ENCODE measurements at places on chromosomes 4 and X. TPM values are rescaled to one million over a fixed set of nuclear protein-coding genes. Genes with fewer than 3 reads are reported as not detected.

GPR119 gene
- not detected for total RNA-seq

VCX gene
- not detected for total RNA-seq

KLHL34 gene
- total RNA-seq, result not detected

CSAG3 gene
- not detected for total RNA-seq

UBQLN2 gene
- total RNA-seq, result 21.1 TPM

BMX gene
- not detected for total RNA-seq

HTRA3 gene
- total RNA-seq, result 21.2 TPM

TMEM156 gene
- 22.7 TPM for total RNA-seq

KCND1 gene
- total RNA-seq, result 0.96 TPM

PRKG2 gene
- total RNA-seq, result 0.65 TPM

CHIC2 gene
- 8.4 TPM for total RNA-seq

BGN gene
- 0.08 TPM for total RNA-seq

TKTL2 gene
- not detected for total RNA-seq

CPLX1 gene
- total RNA-seq, result 0.64 TPM

BEX2 gene
- 9.2 TPM for total RNA-seq

GAGE13 gene
- total RNA-seq, result not detected

ETDA gene
- total RNA-seq, result not detected

SHISA3 gene
- not detected for total RNA-seq

PHOX2B gene
- total RNA-seq, result not detected

All from A549 treated with Mapracorat at 1 μM for 4 hours (cell line).